ENCODE measurements at places on chromosomes 13 and 19.

- no peak for DNase-seq
Observed at GRCh38 chr13:113170511-113170910, 12.1 kb downstream of the PROZ start.

DNA sequence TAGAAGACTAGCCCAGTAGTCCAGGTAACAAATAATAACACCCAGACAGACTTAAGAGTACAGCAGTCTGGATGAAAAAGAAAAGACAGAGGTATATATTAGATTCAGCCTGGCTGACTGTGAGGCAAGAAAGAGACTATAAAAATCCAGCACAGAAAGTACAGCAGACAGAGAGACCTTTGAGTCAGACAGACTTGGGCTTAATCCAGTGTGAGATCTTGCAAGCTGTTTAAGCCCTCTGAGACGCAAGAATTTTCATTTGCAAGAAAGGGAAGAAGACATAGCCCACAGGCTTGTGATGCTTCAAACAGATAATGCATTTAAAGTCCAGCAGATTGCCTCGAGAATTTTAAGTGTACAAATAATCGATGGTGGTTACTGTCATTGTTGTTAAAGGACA lies 471.4 kb downstream of the LIG4 start:
- DNase-seq, result no peak

DNA sequence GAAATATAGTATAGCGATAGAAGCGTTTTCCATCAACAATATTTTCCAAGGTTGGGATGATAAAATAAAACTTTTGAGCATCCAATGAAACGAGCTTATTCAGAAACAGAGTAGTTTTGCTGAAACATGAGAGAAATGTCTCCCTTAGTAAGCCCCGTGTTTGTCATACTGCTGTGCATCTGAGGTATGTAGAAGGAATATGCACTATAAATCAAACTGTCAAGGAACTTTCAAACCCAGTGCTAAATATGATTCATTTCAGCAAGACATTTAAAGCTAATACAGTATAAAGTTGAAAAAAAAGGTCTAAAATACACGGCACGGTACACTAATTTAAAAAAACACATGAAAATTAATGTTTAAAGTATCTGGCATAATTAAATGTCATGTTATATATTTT lies 546.2 kb downstream of the SLITRK5 start:
- peak; percentile 83 for DNase-seq

GRCh38 chr13:24228852-24229458 lies 68.4 kb downstream of the SPATA13 start:
- no peak for DNase-seq
